A549 treated with AZD2906 at 1 μM for 4 hours (cell line): ENCODE measurements at places on chromosomes 6 and 20. TPM values are rescaled to one million over a fixed set of nuclear protein-coding genes. Genes with fewer than 3 reads are reported as not detected.

Gene PDE7B
- 0.51 to 0.87 TPM (median 0.66 TPM) in 5 replicates for total RNA-seq

Gene LIN28B
- total RNA-seq: 1.0 to 1.4 TPM (median 1.3 TPM) in 5 replicates

Gene PPP1R3D
- 2.0 to 2.8 TPM (median 2.6 TPM) in 5 replicates for total RNA-seq

Gene DDO
- 0.06 to 0.14 TPM (median 0.11 TPM) in 4 of 5 replicates, not detected in the other for total RNA-seq

Gene AGER
- 1.1 to 2.0 TPM (median 1.7 TPM) in 5 replicates for total RNA-seq

Gene NANP
- total RNA-seq: 6.2 to 8.7 TPM (median 7.3 TPM) in 5 replicates

Gene MUCL3
- total RNA-seq: 0.09 to 0.17 TPM (median 0.10 TPM) in 5 replicates

Gene TNXB
- total RNA-seq: 0.48 to 0.71 TPM (median 0.56 TPM) in 5 replicates

Gene RUNX2
- total RNA-seq: 1.1 to 1.5 TPM (median 1.3 TPM) in 5 replicates

Gene EZR
- 426 to 514 TPM (median 467 TPM) in 5 replicates for total RNA-seq

Gene KCNQ2
- total RNA-seq: 0.22 to 0.64 TPM (median 0.44 TPM) in 5 replicates

Gene GTF2H4
- total RNA-seq: 16.1 to 21.6 TPM (median 19.1 TPM) in 5 replicates

Gene BTBD3
- 15.0 to 16.9 TPM (median 15.9 TPM) in 5 replicates for total RNA-seq

Gene ACSS1
- total RNA-seq: 15.2 to 21.8 TPM (median 18.5 TPM) in 5 replicates

Gene RPS6KA2
- 0.28 to 0.46 TPM (median 0.30 TPM) in 5 replicates for total RNA-seq
